ENCODE measurements at places on chromosomes 11 and 22.

- no peak for DNase-seq
These were observed 120.3 kb upstream of the B3GAT1 start for GRCh38 chr11:134532131-134532920.

DNA sequence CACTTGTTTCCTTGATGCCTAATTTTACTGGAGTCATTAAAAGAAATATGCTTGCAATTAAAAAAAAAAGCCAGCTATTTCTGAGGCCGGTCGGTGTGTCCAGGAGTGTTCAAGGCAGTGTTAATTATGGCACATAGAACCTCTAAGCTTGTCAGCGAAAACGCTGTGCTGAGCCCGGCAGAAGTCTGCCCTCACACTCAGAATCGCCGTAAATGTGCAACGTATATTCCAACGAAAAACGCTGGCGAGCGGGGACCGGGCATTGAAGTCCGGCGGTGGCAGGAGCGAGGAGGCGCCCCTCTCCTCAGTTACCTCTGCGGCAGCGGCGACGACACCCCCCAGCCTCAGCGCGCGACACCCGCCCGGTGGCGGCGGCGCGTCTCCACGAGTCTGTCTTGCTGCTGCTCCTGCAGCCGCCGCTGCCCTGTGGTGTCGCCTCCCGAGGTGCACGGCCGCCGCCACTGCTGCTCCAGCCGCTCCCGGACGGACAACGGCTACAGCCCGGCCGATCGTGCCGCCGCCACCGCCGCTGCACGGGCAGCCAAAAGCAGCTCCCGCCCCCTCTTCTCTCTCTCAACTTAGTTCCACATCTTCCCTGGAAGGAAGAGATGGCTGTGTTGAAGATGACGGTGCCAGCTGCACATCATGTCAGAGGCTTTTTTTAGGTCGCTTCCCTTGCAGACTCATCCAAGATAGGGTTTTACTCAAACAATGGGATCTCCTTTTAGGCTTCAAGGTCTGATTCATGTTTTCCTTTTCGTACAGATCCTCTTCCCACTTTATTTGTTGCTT, 56.0 kb downstream of the JAM3 start:
- DNase-seq: no peak

DNA sequence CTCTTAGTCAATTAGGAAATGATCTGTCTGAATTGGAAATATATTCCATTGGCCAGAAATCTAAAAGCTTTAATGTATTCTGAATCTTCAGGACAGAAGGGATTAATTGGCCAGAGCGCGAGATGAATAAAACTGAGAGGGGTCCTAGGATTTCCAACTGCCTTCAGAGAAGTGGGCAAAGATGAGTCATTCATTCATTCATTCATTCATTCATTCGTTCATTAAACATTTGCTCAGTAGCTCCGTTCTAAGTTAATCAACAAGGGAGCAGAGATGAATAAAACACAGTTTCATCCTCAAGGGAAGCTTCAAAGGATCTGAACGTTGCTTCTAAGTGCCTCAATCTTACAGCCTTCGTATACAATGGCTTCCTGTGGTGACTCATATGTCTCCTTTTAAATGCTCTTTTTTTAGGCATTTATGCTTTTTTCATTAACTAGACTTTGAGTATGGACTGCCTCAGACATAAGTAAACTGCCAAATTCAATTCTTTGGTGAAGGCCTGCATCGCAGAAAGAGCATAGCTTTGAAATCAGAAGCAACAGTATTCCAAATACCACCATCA, 537.4 kb upstream of the CCDC90B start:
- DNase-seq: no peak

- DNase-seq: no peak
These were observed 73.6 kb upstream of the SUSD2 start for GRCh38 chr22:24107661-24108060.

GRCh38 chr11:75281469-75282095, 41.0 kb downstream of the TPBGL start:
- DNase-seq: no peak

DNA sequence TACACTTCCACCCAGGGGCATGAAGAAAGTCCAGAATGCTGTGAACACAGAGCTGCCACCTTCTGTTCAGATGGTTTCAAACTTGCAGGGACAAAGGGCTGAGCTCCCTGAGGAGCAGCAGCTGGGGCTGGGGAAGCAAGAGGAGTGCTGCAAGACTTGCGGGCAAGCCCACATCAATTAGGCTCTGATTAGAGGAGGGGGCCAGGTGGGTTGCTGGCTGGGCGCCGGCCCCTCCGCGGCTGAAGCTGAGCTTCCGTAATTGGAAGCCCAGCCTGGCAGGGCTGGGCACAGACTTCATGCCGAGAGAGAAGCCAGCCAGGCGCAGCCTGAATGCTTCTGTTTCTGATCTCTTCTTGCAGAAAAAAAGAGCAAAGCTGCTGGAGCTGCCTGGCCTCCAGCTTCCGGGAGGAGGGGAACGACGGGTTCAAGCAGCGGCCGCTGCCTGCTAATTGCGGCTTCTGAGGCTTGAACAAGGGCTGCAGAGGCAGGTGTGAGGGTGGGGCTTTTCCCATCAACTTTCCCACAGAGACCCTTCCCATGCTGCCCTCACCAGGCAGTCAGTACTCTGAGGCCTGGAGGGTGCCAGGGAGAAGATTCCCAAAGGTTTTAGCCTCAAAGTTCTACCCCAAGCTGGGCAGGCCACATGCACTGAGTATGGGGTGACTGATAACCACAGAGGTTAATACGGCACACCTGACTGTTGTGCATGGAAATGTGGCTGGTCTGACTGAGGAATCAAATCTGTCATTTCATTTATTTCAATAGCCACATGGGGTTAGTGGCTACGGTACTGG, 91.1 kb upstream of the LMO1 start:
- DNase-seq: no peak

- no peak for DNase-seq
These were observed 29.0 kb downstream of the PAMR1 start for GRCh38 chr11:35496416-35496815.

- no peak for DNase-seq
These were observed 32.1 kb downstream of the DAGLA start for GRCh38 chr11:61712314-61712713.

DNA sequence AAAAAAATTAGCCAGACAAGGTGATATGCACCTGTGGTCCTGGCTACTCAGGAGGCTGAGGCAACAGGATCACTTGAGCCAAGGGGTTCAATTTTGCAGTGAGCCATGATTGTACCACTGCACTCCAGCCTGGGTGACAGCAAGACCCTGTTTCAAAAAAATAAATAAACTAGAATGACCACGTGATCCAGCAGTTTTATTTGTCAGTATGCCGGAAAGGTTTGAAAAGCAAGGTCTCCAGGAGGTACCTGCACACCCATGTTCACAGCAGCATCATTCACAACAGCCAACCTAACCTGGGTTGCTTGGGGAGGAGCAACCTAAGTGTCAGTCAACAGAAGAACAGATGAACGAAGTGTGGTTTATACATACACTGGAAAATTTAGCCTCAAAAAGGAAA, 78.7 kb upstream of the SEPTIN5 start:
- DNase-seq: no peak
